ENCODE measurements at places on chromosomes 5 and 9. TPM values are rescaled to one million over a fixed set of nuclear protein-coding genes. Genes with fewer than 3 reads are reported as not detected.

- peaks cover 6% of the 10 kb centered on the region for H3K4me1 ChIP-seq
- no peak overlapping the region for H3K27ac ChIP-seq
- H3K27me3 ChIP-seq, result no peaks in the 10 kb centered on the region
- no peak overlapping the region for H3K4me3 ChIP-seq
Observed at GRCh38 chr9:114770991-114771390, 34.8 kb downstream of the TNFSF15 start.

DNA sequence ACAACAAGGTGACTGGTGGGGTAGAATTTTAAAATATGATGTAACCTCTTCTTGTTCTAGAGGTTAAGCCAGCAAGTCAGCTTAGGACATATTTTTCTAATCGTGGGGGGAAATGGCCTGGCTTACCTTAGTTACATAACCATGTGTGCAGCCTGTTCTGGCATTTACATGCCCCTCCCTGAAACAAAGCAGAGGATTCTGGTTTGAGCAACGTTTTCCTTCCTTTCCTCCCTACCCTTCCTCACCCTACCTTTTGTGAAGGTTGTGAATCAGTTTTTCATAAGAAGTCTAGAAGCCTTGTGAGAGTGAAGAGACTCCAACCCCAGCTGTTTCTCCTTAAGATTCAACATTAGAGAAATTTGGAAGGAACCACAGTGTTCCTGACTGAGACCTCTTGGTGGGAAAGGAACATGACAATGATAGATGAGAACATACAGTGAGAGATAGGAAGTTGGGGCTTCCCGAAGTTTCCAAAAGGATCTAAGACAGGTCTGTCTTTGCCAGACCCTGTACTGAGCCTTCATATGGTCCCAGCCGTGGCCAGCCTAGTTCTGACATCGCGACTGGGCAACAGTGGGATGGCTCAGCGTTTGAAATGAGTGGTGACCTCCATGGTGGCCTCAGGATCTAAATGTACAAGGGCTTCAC is 365.2 kb downstream of the SPATA31D1 start:
- H3K27ac ChIP-seq, result no peak overlapping the region
- no peaks in the 10 kb centered on the region for H3K27me3 ChIP-seq
- no peaks in the 10 kb centered on the region for H3K36me3 ChIP-seq
- H3K4me3 ChIP-seq, result no peak overlapping the region
- no peaks in the 10 kb centered on the region for H3K4me1 ChIP-seq

Gene OMD
- 0.17 TPM for total RNA-seq

GRCh38 chr9:83936523-83936922 is 15.3 kb upstream of the KIF27 start:
- no peak overlapping the region for H3K4me3 ChIP-seq
- no peaks in the 10 kb centered on the region for H3K27me3 ChIP-seq
- no peak for DNase-seq

Gene SLC25A2
- total RNA-seq, result 1.7 TPM

DNA sequence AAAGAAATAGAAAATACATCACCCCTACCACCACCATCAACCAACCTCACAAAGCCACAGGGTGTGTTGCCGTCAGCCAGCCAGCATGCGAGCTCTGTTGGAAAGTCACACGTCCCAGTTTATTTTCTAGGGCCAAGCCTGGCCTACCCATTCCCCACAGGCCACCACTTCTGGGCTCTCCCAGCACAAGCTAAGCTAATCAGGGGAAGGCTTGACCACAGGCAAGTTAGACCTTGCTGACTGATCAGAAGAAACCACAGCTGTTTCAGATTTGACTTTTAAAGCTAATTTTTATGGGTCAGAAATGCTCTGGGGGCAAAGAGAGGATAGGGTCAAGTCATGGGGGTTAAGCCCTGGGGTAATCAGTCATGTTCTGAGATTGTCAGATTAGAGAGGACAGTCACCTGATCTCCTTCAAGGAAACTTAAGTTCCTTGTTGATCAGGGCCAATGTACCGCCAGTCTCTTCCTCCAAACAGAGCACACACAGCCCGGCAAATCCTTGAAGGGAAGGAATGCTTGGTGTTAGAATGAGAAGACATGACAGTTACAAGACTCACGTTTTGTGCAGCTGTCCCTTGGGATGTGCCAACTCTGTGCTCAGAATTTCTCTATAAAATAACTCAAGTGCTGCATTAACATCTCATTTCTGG is 7.6 kb downstream of the SHB start:
- no peak for DNase-seq
- H3K27ac ChIP-seq, result peak overlapping the region; percentile 28
- no peaks in the 10 kb centered on the region for H3K36me3 ChIP-seq
- no peak overlapping the region for H3K4me3 ChIP-seq

- H3K4me1 ChIP-seq, result no peaks in the 10 kb centered on the region
- no peak overlapping the region for H3K4me3 ChIP-seq
- H3K27me3 ChIP-seq, result no peaks in the 10 kb centered on the region
- DNase-seq, result no peak
Observed at GRCh38 chr9:75658301-75658905, 232.1 kb upstream of the PCSK5 start.

DNA sequence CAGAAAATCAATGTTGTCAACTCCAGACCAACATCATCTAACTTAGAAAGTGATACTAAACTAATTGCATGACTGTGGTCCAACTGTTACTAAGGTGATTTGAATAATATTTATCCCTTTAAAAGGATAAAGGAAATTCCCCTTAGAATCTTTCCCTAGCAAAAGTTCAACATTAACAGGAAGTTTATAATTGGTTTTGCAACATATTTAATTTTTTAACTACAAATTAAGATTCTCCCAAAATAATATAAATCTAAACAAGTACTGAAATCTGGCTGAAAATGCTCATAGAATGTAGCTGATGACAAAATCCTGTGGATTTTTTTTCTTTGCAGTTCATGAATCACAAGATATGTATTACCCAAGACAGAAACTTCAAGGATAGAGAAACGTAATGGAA is 151.4 kb downstream of the LPAR1 start:
- H3K27ac ChIP-seq, result no peak overlapping the region
- no peaks in the 10 kb centered on the region for H3K27me3 ChIP-seq
- no peak overlapping the region for H3K4me3 ChIP-seq
- no peaks in the 10 kb centered on the region for H3K4me1 ChIP-seq
- DNase-seq, result no peak
- H3K36me3 ChIP-seq, result no peaks in the 10 kb centered on the region

DNA sequence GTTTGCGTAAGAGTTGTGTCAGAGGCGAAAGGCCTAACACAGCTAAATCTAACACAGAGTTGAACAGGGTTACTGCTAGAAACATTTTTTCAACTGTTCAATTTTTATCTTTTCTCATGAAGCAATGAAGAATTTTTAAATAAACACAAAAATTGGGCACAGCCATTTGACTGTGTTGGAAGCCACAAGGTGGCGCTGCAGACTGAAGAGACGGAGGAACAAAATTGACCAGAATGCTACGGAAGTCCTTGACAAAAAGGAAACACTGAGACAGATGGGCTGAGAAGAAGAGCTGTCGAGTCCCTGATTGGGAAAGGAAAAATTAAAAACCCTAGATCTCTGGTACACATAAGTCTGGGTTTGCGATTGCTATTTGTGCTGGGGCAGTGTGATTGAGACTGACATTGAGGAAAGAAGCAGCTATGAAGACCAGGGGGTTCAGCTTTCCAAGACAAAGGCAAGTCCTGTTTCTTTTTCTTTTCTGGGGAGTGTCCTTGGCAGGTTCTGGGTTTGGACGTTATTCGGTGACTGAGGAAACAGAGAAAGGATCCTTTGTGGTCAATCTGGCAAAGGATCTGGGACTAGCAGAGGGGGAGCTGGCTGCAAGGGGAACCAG is at the start of gene PCDHB9:
TSS of gene PCDHB9 (plus strand) at position 265 of the 616 bp plus-strand sequence. CDS start at position 423, 158 bp downstream.
- H3K4me1 ChIP-seq, result no peaks in the 10 kb centered on the region
- peak; percentile 21 for DNase-seq
- no peaks in the 10 kb centered on the region for H3K27me3 ChIP-seq
- no peaks in the 10 kb centered on the region for H3K36me3 ChIP-seq
- H3K4me3 ChIP-seq, result no peak within 1 kb of the TSS
- H3K27ac ChIP-seq, result no peak within 1 kb of the TSS

DNA sequence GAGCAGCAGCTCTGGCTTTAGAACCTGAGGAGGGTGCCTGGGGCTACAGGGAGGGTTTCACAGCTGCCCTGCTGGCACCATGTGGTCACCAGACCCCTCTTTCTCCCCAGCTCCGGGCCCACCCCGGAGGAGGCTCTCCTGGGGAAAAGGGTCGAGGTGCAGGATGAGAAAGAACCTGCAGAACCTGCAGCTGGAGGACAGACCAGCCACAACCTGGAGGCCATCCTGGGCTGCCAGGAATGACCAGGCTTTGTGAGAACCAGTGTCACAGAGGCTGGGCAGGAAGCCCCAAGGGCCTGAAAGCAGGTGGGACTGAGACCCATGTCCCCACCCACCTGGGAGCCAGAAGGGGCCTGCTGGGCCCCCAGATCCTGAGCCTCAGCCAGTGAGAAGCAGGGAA is 23.0 kb downstream of the SEMA4D start:
- no peak overlapping the region for H3K4me3 ChIP-seq
- no peak for DNase-seq
- H3K27me3 ChIP-seq, result no peaks in the 10 kb centered on the region
- no peaks in the 10 kb centered on the region for H3K36me3 ChIP-seq
- H3K27ac ChIP-seq, result peak overlapping the region; percentile 32

DNA sequence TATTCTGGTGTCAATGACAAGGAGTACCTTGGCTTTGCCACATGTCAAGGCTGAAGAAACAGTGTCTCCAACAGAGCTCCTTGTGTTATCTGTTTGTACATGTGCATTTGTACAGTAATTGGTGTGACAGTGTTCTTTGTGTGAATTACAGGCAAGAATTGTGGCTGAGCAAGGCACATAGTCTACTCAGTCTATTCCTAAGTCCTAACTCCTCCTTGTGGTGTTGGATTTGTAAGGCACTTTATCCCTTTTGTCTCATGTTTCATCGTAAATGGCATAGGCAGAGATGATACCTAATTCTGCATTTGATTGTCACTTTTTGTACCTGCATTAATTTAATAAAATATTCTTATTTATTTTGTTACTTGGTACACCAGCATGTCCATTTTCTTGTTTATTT is 19.8 kb downstream of the CD274 start:
- no peak overlapping the region for H3K27ac ChIP-seq
- no peaks in the 10 kb centered on the region for H3K36me3 ChIP-seq
- DNase-seq, result no peak
- H3K4me3 ChIP-seq, result no peak overlapping the region
- no peaks in the 10 kb centered on the region for H3K27me3 ChIP-seq

DNA sequence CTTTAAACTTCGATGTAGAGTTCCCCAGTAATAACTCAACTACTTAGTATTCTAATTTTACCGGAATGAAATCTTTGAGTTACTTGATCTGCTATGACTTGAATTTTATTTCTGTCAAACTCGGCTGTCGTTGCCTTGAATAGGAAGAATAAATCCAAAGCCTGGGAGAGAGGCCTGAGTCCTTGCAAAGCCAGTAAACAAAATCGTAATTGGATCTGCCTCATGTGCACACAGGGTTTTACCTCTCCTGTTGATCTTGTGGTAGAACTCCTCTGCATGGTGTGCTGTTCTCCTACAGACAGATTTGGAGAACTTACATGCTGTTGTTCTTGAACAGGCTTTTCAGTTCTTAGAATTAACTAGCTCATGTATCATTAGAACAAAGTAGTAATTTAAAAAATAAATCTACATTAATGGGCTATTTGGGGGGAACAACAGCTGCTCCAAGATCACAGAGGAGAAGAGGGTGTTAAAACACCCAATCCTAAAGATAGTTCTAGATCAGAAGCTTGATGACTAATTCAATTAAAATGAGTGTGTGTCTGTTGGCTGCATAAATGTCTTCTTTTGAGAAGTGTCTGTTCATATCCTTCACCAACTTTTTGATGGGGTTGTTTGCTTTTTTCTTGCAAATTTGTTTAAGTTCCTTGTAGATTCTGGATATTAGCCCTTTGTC is 28.9 kb downstream of the HSPB3 start:
- no peaks in the 10 kb centered on the region for H3K4me1 ChIP-seq
- no peaks in the 10 kb centered on the region for H3K27me3 ChIP-seq
- no peaks in the 10 kb centered on the region for H3K36me3 ChIP-seq

- H3K27me3 ChIP-seq, result no peaks in the 10 kb centered on the region
- H3K4me3 ChIP-seq, result no peak overlapping the region
- H3K36me3 ChIP-seq, result no peaks in the 10 kb centered on the region
- H3K4me1 ChIP-seq, result peaks cover 7% of the 10 kb centered on the region
- no peak overlapping the region for H3K27ac ChIP-seq
Observed at GRCh38 chr5:36028816-36029465, 37.7 kb downstream of the UGT3A2 start.

DNA sequence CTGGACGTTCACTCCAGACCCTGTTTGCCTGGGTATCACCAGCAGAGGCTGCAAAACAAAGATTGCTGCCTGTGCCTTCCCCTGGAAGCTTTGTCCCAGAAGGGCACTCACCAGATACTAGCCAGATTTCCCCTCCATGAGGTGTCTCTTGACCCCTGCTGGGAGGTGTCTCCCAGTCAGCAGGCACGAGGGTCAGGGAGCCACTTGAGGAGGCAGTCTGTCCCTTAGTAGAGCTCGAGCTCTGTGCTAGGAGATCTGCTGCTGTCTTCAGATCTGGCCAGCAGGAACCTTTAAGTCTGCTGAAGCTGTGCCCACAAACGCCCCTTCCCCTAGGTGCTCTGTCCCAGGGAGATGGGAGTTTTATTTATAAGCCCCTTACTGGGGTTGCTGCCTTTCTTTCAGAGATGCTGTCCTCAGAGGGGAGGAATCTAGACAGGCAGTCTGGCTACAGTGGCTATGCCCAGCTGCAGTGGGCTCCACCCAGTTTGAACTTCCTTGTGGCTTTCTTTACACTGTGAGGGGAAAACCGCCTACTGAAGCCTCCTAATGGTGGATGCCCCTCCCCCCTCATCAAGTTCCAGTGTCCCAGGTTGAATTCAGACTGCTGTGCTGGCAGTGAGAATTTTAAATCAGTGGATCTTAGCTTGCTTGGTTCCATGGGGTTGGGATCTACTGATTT is 253.9 kb downstream of the SPATA31D1 start:
- H3K27ac ChIP-seq, result no peak overlapping the region
- H3K27me3 ChIP-seq, result no peaks in the 10 kb centered on the region
- H3K4me1 ChIP-seq, result no peaks in the 10 kb centered on the region
- DNase-seq, result no peak

Gene HK3
- not detected for total RNA-seq

GRCh38 chr5:116577064-116577788 is 2.6 kb upstream of the SEMA6A start:
- no peak for DNase-seq
- no peak overlapping the region for H3K27ac ChIP-seq
- H3K36me3 ChIP-seq, result no peaks in the 10 kb centered on the region
- no peaks in the 10 kb centered on the region for H3K27me3 ChIP-seq

Gene ARL10
- total RNA-seq, result 8.9 TPM

DNA sequence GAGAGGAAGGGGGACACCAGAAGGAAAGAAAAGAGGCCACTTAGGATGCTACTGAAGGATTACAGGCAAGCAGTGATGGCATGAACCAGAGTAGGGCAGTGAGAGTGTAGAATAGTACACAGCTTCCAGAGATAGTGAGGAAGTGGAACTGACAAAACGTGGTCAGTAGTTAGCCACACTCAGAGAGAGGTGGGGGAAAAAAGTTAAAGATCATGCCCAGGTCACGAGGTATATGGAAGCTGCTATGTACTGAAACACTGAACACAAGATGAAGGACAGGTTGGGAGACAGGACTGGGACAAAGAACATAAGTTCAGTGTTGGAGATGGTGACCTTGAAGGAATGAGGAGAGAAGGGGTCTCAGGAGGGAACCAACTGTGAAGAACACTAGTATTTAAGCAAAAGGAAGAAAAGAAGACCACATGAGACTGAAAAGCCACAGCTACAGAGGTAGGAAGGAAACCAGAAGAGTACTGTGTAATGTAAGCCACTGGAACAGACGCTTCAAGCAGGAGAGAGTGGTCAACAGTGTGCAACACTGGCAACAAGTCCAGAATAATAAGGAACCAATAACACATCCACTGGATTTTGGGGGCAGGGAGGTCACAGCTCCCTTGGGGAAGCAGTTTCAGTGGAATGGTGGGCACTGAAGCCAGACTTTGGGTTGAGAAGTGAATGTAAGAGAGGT is 45.5 kb downstream of the ELL2 start:
- no peaks in the 10 kb centered on the region for H3K27me3 ChIP-seq
- no peak overlapping the region for H3K27ac ChIP-seq
- H3K4me1 ChIP-seq, result peaks cover 14% of the 10 kb centered on the region
- no peak overlapping the region for H3K4me3 ChIP-seq
- H3K36me3 ChIP-seq, result no peaks in the 10 kb centered on the region
